ENCODE measurements at places on chromosomes 12 and 14. TPM values are rescaled to one million over a fixed set of nuclear protein-coding genes. Genes with fewer than 3 reads are reported as not detected.

Gene RNF10
- 274 TPM for total RNA-seq

Gene VDR
- total RNA-seq = 0.33 TPM

Gene WIF1
- not detected for total RNA-seq

Gene MYH6
- 1,823 TPM for total RNA-seq

Gene LIMA1
- total RNA-seq = 17.1 TPM

Gene BEGAIN
- 1.9 TPM for total RNA-seq

Gene HRK
- total RNA-seq = 0.77 TPM

Gene OLR1
- 0.55 TPM for total RNA-seq

Gene KRT82
- not detected for total RNA-seq

All from left ventricle myocardium inferior (tissue), 1 donor.